ENCODE measurements at places on chromosomes 16 and 17. TPM values are rescaled to one million over a fixed set of nuclear protein-coding genes. Genes with fewer than 3 reads are reported as not detected.

- no peak for DNase-seq
- H3K4me1 ChIP-seq = no peaks in the 10 kb centered on the region
- H3K4me3 ChIP-seq = no peak overlapping the region
- no peaks in the 10 kb centered on the region for H3K36me3 ChIP-seq
- no peak overlapping the region for H3K27ac ChIP-seq
- H3K27me3 ChIP-seq = no peaks in the 10 kb centered on the region
Measured at GRCh38 chr17:28796062-28796461, 46.5 kb downstream of the FAM222B start.

DNA sequence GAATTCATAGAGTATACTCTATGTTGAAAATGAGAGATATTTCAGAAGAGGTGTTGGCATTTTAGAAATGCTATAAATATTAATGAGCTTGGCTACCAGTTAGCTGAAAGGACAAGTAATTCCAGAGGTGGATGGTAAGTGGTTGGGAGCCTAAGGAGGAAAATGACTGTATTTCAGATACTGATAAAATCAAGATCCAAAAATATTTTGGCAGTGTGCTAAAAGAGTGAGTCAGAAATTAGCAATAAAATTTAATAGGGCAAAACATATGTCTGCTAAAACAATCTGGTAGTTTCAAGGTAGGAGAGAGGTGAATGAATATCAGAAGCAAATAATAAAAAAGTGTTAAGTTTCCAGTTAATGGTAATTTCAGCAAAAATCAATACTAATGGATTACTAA, 1287.9 kb downstream of the CDH8 start:
- H3K36me3 ChIP-seq = no peaks in the 10 kb centered on the region
- H3K27me3 ChIP-seq = no peaks in the 10 kb centered on the region
- DNase-seq = no peak
- H3K4me3 ChIP-seq = no peak overlapping the region
- H3K27ac ChIP-seq = no peak overlapping the region
- no peaks in the 10 kb centered on the region for H3K4me1 ChIP-seq

GRCh38 chr16:59320657-59321056, 586.5 kb upstream of the GOT2 start:
- DNase-seq = no peak
- no peak overlapping the region for H3K4me3 ChIP-seq
- peaks cover 16% of the 10 kb centered on the region for H3K4me1 ChIP-seq
- H3K27me3 ChIP-seq = no peaks in the 10 kb centered on the region

GRCh38 chr16:27374804-27375425, 27.1 kb upstream of the IL21R start:
- no peaks in the 10 kb centered on the region for H3K4me1 ChIP-seq
- H3K27me3 ChIP-seq = no peaks in the 10 kb centered on the region
- DNase-seq = peak; percentile 85
- H3K4me3 ChIP-seq = no peak overlapping the region
- H3K36me3 ChIP-seq = no peaks in the 10 kb centered on the region

- no peak for DNase-seq
- H3K36me3 ChIP-seq = no peaks in the 10 kb centered on the region
- no peaks in the 10 kb centered on the region for H3K27me3 ChIP-seq
- H3K4me3 ChIP-seq = no peak overlapping the region
Measured at GRCh38 chr17:50262001-50262794, 12.1 kb upstream of the TMEM92 start.

The CRAMP1 gene
- 19.5 TPM for total RNA-seq

The MYH1 gene
- total RNA-seq = not detected

The KCNH4 gene
- not detected for total RNA-seq

The OR1A1 gene
- not detected for total RNA-seq

GRCh38 chr16:2968368-2968737, 795 bp upstream of the PAQR4 start:
- H3K4me1 ChIP-seq = peaks cover 14% of the 10 kb centered on the region
- DNase-seq = no peak
- H3K36me3 ChIP-seq = no peaks in the 10 kb centered on the region
- peaks cover 55% of the 10 kb centered on the region for H3K27me3 ChIP-seq

The CES3 gene
- 5.7 TPM for total RNA-seq

GRCh38 chr16:13957197-13958078, 37.5 kb downstream of the ERCC4 start:
- H3K4me3 ChIP-seq = no peak overlapping the region
- H3K4me1 ChIP-seq = peaks cover 12% of the 10 kb centered on the region
- H3K36me3 ChIP-seq = no peaks in the 10 kb centered on the region
- H3K27me3 ChIP-seq = no peaks in the 10 kb centered on the region

The SLC16A6 gene
- total RNA-seq = 0.09 TPM

All from neural progenitor cell (in vitro differentiated cells).